ENCODE measurements at places on chromosomes 11 and 22. TPM values are rescaled to one million over a fixed set of nuclear protein-coding genes. Genes with fewer than 3 reads are reported as not detected.

GRCh38 chr11:64357904-64358535, 942 bp upstream of the RPS6KA4 start:
- H3K4me1 ChIP-seq = peaks cover 20% of the 10 kb centered on the region
- H3K27ac ChIP-seq = no peak overlapping the region
- H3K36me3 ChIP-seq = peaks cover 10% of the 10 kb centered on the region
- peaks cover 10% of the 10 kb centered on the region for H3K27me3 ChIP-seq

DNA sequence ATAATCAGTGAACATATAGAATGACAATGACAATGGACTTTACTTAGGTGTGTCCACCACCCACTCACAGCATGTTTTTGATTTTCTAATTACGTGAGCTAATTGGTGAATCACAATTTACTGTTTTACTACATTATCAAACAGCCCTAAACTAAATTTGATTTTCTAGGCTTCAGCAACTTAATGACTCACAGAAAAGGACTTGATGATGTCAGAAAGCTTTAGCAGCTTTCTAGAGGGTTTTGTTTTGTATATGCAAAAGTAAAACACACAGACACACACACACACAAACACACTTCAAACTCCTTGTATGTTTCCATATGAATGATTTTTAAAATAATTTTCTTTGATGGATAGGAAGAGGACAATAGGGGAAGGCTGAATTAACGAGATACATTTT, 878.6 kb upstream of the CCDC90B start:
- no peak for DNase-seq
- H3K27me3 ChIP-seq = peaks cover 1% of the 10 kb centered on the region
- H3K36me3 ChIP-seq = no peaks in the 10 kb centered on the region
- no peaks in the 10 kb centered on the region for H3K4me1 ChIP-seq

DNA sequence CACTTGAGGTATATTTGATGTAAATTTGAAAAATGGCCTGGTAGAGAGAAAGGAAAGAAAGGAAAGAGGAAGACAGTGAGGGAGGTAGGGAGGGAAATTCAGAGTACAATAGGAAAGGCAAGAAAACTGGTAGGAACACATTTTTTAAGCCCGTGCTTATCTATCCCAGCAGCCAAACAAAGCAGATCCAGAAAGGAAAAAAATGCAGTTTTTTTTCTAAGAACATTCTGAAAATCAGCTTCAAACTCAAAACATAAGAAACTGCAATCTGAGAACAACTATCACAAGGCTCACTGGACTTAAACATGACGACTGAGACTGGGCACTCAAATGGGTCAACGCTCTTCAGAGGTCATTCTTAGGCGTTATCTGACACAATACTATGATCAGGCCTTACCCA, 408.3 kb upstream of the DDI1 start:
- no peaks in the 10 kb centered on the region for H3K4me1 ChIP-seq
- DNase-seq = no peak
- H3K4me3 ChIP-seq = no peak overlapping the region

TCN1 gene
- not detected for total RNA-seq

Measured in endothelial cell (in vitro differentiated cells).